ENCODE measurements at places on chromosomes 2 and 18.

DNA sequence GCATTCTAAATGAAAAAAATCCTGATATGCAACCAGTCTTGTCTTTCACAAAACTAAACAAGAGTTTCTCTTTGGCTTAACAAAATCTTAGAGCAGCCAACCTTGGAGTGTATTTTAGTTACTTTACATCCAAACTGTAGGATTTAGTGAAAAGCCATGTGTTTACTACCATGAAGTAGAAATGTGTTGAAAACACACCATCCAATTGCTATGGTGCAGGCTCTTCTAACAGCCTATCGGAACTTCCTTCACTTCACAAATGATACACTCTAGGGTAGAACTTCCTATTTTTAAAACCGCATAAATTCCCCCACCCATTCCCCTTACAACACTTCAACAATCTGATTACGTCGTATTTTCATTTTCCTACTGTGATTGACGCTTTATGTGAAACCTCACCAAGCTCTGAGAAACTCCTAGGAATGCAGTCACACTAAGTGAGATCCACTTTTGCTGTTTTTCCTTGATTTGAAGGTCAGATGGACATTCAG lies 74.4 kb upstream of the MAP4K4 start:
- no peak for DNase-seq

DNA sequence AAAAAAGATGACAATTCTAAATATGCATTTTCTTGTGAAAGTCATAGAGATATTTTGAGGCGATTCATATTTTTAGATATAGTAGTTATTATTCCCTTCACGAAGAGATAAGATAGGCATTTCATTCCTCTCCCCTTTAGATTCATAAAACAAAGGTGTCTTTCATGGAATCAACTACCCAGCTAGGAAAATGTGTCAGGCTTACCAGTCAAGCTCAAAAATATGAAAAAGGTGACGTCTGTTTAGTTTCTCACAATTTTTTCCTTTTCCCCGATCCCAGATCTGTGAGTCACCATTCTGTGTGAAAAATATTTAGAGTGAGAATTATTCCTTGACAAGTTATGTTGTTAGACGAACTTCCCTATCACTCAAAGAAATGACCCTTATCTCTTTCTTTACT lies 95.4 kb upstream of the FN1 start:
- no peak for DNase-seq

DNA sequence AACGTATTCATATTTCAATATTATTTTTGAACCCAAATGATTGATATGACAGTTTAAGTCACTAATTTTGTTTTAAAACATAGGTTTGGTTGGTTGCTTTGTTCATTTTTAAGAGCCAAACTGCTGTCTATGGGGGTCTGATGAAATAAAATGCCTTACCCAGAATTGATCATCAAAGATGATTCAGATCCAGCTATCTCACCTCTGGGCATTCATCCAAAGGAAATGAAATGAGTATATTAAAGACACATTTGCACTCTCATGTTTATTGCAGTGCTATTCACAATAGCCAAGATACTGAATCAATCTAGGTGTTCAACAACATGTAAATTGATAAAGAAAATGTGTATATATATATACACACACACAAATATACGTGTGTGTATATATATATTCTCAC lies 326.9 kb upstream of the GULP1 start:
- DNase-seq, result no peak

DNA sequence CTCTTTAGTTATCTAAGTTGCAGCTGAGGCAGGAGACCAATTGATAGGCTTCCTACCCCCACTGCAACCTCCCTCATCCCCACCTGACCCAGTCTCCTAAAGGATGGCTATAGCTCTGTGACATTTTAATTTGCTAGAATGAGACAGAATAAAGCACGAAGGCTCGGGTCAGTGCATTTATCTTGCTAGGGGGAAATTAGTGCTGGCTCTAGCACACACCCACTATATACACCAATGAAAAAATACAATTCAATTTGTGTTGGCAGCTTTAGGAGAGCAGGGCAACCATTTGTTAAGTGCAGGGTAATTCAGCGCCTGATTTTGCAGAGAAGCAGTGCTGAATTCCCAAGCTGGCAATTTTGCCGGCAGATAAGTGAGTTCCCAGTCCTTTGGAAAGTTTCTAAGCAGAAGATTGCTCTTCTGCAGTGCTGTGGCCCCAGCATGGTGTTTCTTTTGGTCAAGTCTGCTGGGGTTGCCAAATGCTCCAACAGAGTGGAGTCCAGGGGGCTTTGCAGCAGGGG lies 346.0 kb downstream of the ALK start:
- DNase-seq, result no peak

- DNase-seq, result no peak
Measured at GRCh38 chr2:6482256-6482655, 383.5 kb downstream of the CMPK2 start.

GRCh38 chr2:1088192-1088860 lies 137.7 kb downstream of the SNTG2 start:
- DNase-seq, result no peak

- no peak for DNase-seq
Measured at GRCh38 chr2:161358838-161359237, 50.6 kb downstream of the PSMD14 start.

- DNase-seq, result no peak
Measured at GRCh38 chr18:62634458-62634857, 80.9 kb upstream of the PHLPP1 start.

GRCh38 chr2:224022486-224022885 lies 16.6 kb downstream of the SERPINE2 start:
- no peak for DNase-seq

DNA sequence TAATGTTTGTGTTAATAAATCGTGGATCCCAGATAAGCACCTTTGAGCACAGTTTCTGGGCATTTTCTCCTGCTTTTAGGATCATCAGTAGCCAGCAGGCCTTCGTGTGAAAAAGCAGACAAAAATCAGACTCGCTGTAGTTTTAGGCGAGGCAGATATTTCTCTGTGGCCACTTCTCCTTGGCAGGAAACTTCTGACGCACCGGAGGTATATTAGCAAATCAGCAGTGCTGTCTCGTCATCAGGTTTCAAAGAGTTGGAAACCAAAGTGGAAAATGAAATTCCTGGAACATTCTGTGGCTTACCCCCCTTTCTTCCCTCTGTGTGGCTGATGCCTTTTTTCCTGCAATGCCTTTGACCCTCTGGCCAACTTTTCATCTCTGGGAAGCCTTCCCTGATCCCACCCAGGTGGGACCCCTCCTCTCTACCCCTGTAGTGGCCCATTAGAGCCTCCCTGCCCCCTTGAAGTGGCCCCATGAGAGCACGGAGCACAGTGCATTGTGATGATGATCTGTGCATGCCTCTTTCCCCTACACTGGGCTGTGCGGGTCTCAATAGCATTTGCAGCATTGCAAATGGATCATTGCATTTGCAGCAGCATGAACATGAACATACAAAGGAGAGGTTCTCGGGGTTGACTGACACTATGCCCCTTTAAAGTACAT lies 93.3 kb downstream of the RNF144A start:
- DNase-seq, result no peak

- DNase-seq, result no peak
Measured at GRCh38 chr2:14255135-14255820, 377.2 kb upstream of the LRATD1 start.

DNA sequence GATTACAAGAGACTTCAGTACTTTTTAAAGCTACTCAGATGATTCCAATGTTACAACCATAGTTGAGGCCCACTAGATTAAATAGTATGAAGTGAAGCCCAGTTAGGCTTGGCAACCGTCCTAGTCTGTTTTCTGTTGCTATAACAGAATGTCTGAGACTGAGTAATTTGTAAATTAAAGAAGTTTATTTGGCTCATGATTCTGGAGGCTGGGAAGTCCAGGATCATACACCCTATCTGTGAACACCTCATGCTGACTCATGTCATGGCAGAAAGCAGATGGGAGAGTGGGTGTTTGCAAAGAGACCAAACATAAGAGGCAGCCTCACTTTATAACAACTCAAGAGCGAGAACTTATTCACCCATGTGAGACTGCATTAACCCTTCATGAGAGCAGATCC lies 63.1 kb downstream of the CCDC150 start:
- no peak for DNase-seq

DNA sequence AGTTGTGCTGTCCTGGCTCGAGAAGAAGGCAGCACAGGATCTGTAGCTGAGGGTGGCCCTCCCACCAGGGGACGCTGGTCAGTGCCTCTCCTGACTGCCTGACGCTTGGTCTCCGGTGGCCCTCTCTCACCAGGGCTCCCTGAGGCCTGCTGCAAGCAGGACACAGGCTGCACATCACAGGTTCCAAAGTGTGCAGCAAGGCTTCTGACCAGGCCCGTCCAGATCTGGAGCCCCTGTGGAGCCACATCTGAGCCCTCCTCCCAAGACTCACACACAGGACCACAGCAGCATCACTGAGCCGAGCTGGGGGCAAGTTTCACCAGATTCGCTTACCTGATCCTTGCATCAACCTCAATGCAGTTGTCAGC lies 12.1 kb downstream of the AMER3 start:
- DNase-seq, result no peak

DNA sequence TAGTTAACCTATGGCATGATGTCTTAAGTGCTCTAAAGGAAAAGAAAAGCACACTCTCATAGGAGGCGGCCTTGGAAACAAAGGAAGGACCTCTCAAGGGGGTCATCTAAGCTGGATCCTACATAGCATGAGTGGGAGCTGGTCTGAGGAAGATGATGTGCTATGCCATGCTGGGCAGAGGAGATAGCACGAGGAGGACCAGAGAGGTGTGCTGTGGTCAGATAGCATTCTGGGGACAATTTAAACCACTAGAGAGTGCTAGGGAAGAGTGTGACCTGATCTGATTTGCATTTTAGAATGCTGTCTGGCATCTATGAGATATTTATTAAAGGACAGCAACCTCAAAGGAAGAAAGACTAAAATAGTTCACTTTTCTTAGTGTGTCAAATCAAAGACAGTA lies 910.1 kb upstream of the CELF4 start:
- DNase-seq, result no peak

DNA sequence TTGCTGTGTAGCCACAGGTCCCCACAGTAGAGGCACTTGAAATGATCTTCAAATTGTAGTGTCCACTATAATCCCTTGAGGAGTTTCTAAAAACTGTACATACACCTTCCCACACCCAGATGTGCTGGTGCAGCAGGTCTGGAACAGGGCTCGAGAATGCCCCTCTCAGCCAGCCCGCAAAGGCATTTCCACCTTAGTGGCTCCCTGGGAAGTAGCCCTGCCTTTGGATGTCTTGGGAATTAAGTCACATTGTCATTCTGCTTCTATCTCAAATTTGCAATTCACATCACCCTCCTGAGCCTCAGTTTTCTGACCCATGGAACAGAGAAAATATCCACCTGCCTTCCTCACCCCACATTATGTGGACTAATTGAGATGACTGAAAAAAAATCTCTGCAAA lies 44.3 kb upstream of the TCF7L1 start:
- no peak for DNase-seq

- no peak for DNase-seq
Measured at GRCh38 chr18:26159353-26159752, 25.7 kb downstream of the PSMA8 start.

GRCh38 chr2:102061286-102061699 lies 69.5 kb downstream of the IL1R2 start:
- DNase-seq, result no peak

DNA sequence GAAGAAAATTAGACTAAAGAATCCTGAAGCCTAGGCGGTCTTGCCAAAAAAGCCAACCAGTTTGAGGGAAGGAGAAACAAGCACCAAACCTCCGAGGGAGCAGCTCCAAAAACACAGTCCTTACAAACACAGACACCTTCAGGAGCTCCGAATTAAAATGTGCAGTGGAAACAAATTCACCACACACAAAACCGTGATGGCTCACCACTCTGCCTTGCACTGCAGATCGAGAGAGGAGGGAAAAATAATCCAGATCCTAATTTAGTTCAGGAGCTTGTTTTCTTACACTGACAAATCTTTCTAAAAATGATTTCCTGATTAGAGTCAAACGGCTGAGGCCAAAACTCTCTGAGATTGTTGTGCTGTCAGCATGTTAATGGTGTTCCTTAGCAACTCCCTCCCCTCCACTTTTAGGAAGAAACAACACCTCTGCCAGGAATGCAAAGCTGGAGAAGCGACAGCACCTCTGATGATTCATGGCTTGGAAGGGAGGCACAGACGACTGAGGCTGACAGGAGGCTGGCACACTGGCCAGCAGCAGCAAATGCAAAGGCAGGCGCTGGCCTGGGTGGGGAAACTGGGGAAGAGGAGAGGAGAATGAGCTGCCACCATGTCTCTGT lies 249.4 kb upstream of the KLHL29 start:
- no peak for DNase-seq

GRCh38 chr2:85062565-85062964 lies 70.6 kb upstream of the TCF7L1 start:
- DNase-seq, result no peak

- no peak for DNase-seq
Measured at GRCh38 chr2:222862106-222862908, 1.5 kb downstream of the ACSL3 start.

DNA sequence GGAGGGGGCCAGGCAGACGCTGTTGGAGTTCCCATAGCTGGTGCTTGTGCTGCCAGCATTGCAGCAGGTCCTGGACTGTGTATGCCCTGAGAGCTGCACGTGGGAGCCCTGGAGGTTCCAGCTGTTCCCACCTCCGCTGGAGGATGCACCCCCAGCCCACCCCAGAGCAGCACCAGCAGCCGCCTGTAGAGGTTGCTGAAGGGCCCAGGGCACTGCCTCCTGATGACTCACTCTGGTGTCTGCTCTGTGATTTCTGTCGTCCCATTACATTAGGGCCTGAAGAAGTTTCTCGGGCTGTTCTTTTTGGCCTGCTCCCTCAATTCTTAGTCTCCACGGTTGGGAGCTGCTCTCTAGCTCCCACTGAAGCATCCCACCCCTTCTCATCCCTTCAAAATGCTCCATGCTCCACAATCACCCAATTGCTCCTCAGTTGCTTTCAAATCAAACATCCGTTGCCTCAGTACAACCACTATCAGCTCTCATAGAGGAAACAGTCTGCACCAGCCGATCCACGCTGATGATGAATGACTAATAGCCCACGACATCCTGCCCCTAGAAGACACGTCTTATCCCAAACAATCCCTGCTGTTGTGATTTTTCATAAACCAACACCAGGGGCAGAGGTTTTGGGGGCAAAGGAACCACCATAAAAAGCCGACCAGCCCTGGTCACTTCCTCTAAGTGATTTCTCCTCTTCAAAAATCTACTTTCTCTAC lies 65.2 kb upstream of the RNF152 start:
- DNase-seq, result no peak

GRCh38 chr2:184031402-184032147 lies 566.8 kb upstream of the ZNF804A start:
- no peak for DNase-seq

DNA sequence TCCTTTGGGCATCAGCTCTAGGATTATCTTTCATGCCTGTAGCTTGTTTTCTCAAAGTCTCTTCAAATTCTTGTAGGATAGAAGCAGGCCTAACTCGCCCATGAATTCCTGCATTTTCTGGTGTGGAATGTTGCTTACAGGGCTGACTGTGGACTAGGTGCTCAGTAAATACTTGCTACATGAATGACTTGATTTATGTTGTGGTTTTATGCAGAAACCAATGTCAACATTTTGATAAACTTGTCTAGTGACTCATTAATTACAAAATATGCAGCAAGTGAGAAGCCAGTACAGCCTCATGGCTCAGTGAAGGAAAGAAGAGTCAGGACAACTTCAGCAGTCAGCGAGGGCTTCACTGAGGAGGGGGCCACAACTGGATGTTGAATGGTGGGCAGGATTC lies 110.6 kb upstream of the SIX2 start:
- no peak for DNase-seq
